Neuronal stem cell (in vitro differentiated cells): ENCODE measurements at places on chromosomes 2 and 18.

DNA sequence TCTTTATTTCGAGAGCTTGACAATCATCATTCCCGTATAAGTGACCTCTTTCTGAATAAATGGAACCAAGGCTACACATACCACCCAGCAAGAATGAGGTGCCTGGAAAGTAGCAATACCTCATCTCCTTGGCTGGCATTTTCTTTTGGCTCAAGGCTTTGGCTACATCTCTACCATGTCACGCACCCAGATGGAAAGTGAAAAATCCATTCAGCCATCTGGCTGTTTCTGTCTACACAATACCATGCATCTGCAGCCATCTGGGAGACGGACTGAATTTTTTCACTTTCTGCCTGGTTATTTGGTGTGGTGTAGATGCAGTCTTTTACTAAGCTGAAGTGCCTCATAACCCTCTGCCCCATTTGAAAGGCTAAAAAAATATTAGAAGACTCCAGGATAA, 566.9 kb downstream of the BCL11A start:
- DNase-seq, result no peak

DNA sequence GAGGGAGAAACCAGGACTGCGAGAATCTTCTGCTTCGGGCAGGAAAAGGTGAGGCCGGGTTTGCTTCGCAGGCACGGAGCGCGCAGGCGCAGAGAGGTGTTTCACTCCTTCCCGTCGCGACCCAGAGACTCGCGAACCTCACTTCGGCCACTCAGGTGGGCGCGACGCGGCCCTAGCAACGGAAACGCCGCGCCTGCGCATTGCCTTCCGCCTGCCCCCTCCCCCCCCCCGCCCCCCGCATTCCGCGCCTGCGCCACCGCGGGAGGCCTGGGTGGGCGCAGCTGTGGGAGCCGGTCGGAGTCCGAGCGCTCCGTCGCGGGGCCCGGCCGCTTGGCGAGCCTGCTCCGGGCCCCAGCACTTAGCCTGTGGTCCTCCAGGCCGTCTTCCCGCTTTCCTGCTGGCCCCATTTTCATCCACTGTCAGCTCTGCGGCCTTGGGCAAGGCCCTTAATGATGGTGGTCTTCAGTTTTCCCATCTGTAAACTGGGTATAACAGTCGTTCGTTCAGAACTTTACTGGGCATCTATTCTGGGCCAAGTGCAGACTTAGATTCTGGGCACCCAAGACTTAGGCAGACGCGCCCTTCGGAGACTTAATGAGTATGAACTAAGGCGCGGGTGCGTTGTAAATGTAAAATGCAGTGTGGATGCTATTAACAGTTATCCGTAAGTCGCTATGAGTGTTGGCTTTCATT, 62.1 kb upstream of the ACKR3 start:
- no peak for DNase-seq

GRCh38 chr18:68759308-68759707, 38.6 kb upstream of the CCDC102B start:
- DNase-seq, result no peak

DNA sequence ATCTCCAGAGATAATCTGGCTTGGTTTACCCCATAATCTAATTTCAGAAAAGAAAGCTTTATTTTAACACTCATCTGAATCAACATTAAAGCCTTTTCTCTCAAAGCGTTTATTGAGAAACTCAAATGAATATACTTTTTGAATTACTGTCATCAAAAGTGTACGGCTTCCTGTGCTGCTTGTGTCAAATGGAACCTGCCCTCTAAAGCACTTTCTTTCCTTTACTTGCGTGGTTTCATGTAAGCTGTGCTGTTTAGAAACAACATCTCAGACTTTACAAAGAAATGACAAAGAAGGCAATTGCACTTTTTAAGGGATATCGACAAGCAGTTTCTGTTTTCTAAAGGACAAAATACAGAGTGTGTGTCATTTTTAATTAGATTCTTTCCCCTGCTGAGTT, 35.1 kb downstream of the CYBRD1 start:
- DNase-seq, result no peak

- no peak for DNase-seq
These were observed 4.4 kb downstream of the DYNC2LI1 start for GRCh38 chr2:43778233-43778632.

- no peak for DNase-seq
These were observed 122.9 kb upstream of the ITGA4 start for GRCh38 chr2:181334158-181334826.

DNA sequence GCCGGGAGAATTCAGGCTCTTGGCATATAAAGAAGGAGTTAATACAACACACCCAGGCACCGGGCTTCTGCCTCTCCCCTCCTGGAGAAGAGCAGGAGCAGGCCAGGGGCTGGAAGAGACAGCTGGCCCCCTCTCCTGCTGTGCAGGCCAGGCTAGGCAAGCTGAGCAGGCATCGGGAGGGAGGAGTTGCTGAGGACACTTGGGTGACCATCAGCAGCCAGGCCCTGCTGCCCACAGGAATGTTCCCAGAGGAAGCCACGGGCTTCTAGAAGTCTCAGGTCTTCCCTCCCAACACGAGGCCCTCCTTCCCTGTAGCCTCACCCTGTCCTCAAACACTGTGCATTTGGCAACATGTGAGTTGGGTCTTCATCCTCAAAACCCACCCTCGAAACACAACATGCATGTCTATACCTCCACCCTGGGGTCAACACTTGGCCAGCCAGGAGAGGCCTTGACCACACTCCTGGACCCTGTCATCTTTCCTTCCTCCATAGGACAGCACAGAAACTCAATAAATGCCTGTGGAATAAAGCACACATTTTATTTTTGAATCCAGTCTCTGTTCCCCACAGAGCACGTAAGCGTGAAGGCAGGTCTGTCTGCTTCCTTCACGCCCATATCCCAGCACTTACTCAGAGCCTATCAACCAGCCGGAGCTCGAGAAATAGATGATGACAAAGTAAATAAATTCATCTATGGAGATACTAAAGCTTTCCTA, 433.8 kb upstream of the ID2 start:
- no peak for DNase-seq

DNA sequence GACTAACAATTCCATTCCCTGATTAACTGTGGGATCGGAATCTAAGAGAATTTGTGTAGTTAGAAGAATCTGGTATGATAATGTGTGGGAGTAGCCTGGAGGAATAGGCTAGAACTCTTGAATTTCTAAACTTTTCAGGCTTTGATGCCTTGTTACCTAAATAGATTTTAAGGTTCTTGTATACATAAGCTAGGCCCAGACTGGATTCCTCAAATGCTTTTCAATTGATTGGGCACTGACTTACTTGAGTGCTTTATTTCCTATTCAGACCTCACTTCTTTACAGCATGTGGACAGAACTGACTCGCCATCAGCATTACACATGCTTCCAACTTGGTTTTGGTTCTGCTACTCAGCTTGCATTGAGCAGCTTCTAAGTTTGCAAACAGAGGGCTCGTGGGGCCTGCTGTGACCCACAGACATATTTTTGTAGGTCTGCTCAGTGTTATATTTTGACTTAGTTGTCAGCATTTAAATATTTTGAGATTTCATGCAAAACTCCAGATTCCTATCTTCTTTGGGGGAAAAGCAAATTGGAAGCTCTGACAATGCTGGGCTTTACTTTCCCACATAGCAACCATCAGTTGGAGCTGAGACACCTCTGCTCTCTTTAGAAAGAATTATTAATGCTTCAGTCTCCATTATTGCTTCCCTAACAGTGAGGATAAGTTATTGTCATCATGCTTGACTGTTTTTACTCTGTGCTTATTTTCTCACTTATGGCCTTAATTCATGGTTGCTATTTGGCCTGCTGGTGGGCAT, 5.7 kb downstream of the PARD3B start:
- DNase-seq, result no peak

- no peak for DNase-seq
These were observed 373.5 kb downstream of the SUCLG1 start for GRCh38 chr2:84085562-84085961.

GRCh38 chr2:96897491-96898134, 27.7 kb upstream of the SEMA4C start:
- DNase-seq, result no peak

DNA sequence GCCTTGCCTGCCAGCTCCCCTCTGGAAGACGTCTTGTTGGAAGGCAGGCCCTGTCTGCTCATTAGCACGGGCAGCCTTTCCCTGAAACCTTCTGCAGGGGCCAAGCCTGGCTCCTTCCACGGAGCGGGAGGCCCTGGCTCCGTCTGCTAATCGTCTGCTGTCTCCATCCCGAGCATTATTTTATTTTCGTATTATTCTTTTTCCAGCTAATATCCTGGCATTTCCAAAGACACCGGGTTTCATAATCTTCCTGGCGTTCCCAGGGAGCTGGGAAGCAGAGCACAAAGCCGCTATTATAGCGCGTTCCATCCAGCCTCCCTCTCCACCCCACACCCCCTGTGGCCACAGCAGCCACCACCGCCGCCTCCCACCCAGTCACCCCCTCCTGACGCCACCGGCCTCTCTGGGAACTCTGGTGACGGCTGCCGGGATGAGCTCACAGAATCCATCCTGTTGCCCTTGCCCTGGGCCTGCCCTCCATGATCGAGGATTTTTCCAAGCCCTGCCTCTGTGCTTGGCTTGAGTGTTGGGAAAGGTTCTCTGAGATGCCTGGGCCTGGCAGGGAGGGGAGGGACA, 125.5 kb downstream of the DYSF start:
- no peak for DNase-seq

GRCh38 chr2:110121592-110121991, 6.0 kb upstream of the MALL start:
- DNase-seq, result no peak

DNA sequence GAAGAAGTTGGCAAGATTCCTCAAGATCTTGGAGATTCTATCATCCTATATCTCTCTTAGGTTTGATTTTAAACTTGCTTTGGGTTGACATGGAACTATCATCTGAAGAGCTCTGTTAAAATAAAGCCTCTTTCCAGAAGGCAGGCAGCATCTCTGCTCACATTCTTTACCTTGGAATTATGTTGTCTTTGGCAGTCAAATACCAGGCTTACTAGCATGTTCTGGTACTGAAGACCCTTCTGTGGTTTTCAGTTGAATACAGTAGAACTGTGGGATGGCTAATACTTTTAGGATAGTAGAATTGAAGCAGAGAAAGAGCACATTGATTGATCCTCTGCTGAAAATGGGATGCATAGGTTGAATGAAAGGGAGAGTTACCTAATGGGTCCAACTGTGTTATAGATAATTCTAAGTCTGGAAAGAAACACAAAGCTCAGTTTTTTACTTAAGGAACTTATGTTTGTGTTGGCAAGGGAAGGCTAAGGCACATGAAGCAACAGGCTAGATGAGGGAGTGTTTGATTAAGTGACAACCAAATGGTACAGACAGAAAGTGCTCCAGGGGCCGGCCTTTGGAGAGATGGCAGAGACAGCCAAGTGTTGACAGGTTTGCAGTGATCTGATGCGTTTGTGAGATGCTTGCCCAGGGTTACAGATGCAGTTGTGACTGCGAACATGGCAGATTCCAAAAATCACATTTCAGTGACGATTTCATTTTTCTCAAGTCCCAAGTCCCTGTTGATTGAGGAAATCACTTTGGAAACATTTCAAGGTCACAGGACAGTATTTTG, 397.9 kb downstream of the MEIS1 start:
- DNase-seq, result no peak

GRCh38 chr2:134277223-134277622, 23.4 kb downstream of the MGAT5 start:
- no peak for DNase-seq

GRCh38 chr2:59398081-59398480, 1155.4 kb downstream of the BCL11A start:
- no peak for DNase-seq

- no peak for DNase-seq
These were observed 14.4 kb downstream of the FBLN7 start for GRCh38 chr2:112152476-112153178.
